ENCODE measurements at places on chromosomes 3 and 15. TPM values are rescaled to one million over a fixed set of nuclear protein-coding genes. Genes with fewer than 3 reads are reported as not detected.

GRCh38 chr3:29152379-29152778, 128.5 kb upstream of the RBMS3 start:
- peaks cover 18% of the 10 kb centered on the region for H3K4me1 ChIP-seq
- H3K4me3 ChIP-seq, result no peak overlapping the region
- H3K27me3 ChIP-seq, result no peaks in the 10 kb centered on the region
- no peak for DNase-seq
- no peaks in the 10 kb centered on the region for H3K36me3 ChIP-seq
- no peak overlapping the region for H3K27ac ChIP-seq

- no peak overlapping the region for H3K27ac ChIP-seq
- no peak for DNase-seq
- no peak overlapping the region for H3K4me3 ChIP-seq
- peaks cover 44% of the 10 kb centered on the region for H3K27me3 ChIP-seq
- H3K36me3 ChIP-seq, result no peaks in the 10 kb centered on the region
Measured at GRCh38 chr15:39495871-39496840, 84.7 kb upstream of the THBS1 start.

GRCh38 chr3:182450942-182451787, 342.1 kb upstream of the ATP11B start:
- H3K4me1 ChIP-seq, result no peaks in the 10 kb centered on the region
- no peaks in the 10 kb centered on the region for H3K27me3 ChIP-seq
- H3K36me3 ChIP-seq, result no peaks in the 10 kb centered on the region
- H3K4me3 ChIP-seq, result no peak overlapping the region
- DNase-seq, result no peak

Gene TBC1D21
- total RNA-seq, result not detected

Gene SLC9C1
- total RNA-seq, result not detected

Data from A673 (cell line).